Stimulated activated CD4-positive, alpha-beta T cell treated with anti-CD3 and anti-CD28 coated beads, Interleukin-4, amount 100 ng/mL, for 4 hours (primary cell): ENCODE measurements at places on chromosomes 3 and 15.

- DNase-seq = no peak
Observed at GRCh38 chr15:32641517-32642059, at the start of gene SCG5. Gene SCG5 (plus strand): TSS chr15:32641710. CDS start chr15:32643593, 1,883 bp downstream.

DNA sequence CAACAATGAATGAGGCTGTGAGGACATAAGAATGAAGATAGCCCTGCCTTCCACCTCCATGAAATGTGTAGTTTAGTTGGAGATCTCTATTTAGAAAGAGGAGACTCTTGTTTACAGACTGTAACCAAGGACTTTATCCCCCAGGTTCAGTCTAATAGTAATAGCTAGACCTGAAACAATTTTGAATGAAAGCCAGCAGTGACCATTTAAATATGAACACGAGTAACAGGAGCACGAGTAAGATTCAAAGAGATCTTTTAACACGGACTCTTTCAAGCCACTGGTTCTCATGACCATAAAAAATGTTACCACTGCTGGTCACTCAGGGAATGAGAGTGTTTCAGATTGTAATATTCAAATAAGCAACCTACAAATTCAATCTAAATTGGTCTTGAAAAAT is 123.1 kb downstream of the FMN1 start:
- no peak for DNase-seq

- no peak for DNase-seq
Observed at GRCh38 chr3:13343601-13344000, 76.5 kb downstream of the NUP210 start.

GRCh38 chr3:85758442-85758841 is 799.7 kb downstream of the CADM2 start:
- DNase-seq = no peak

DNA sequence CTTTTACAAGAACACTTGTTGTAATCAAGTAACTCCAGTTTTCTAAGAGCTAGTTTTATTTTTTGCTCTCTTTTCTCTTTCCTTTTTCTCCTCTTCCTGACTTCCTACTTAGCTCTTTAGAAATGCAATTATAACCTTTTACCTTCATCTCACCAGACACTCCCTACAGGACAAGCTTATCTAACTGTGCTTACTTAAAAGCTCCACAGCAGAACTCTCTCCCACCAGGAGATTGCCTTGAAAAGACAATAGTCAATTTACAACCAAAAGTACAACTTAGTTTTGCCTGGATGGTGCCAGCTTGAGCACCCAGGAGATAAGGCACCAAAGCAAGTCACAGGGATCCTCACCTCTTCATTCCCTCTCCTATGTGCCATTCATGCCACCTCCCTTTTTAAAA is 573.8 kb upstream of the LMCD1 start:
- no peak for DNase-seq

GRCh38 chr15:71784719-71785118 is 25.6 kb upstream of the NR2E3 start:
- DNase-seq = peak; percentile 10

DNA sequence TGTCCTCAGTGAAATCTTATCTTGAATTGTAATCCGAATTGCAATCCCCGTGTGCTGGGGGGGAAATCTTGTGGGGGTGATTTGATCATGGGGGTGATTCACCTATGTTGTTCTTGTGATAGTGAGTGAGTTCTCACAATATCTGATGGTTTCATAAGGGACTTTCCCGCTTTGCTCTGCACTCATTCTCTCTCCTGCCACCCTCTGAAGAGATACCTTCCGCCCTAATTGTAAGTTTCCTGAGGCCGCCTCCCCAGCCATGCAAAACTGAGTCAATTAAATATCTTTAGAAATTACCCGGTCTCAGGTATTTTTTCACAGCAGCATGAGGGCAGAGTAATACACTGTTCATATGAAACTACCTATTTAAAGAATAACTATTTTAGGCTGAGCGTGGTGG is 304.1 kb upstream of the EPHA6 start:
- no peak for DNase-seq

GRCh38 chr3:69724722-69725435 is 14.4 kb upstream of the MITF start:
- no peak for DNase-seq

GRCh38 chr3:124962403-124962940 is 27.9 kb upstream of the MUC13 start:
- DNase-seq = no peak

GRCh38 chr15:46126581-46126980 is 491.8 kb downstream of the SQOR start:
- no peak for DNase-seq

DNA sequence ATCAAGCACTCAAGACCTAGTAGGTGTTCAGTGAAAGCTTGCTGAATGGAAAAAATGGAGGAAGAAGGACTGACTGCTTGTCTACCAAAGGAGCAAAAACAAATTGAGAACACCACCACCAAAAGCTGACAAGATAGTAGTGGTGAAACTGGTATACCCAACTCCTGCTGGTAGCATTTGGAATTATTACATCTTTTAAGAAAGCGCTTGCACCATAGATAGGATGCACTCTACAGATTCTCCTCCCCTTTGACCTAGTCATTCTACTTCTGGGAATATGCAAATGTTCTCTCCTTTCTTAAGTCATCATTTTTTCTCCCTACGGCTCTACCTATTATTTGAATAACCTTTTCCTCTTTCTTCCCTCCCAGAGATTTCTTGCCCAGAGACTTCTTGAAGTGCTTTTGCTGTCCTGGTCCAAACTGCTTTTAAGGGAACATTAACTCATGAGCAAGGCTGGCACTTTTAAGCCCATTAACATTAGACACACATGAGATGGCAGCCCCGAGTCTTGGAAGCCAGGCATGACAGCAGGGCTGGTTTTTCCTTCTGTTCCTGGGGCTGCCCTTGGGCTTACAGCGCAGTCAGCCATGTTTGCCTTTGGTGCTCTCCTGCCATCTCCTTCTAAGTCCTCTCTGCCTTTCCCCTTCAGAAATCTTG is 75.0 kb upstream of the TLE3 start:
- no peak for DNase-seq

GRCh38 chr3:18575573-18575972 is 150.4 kb upstream of the SATB1 start:
- no peak for DNase-seq

DNA sequence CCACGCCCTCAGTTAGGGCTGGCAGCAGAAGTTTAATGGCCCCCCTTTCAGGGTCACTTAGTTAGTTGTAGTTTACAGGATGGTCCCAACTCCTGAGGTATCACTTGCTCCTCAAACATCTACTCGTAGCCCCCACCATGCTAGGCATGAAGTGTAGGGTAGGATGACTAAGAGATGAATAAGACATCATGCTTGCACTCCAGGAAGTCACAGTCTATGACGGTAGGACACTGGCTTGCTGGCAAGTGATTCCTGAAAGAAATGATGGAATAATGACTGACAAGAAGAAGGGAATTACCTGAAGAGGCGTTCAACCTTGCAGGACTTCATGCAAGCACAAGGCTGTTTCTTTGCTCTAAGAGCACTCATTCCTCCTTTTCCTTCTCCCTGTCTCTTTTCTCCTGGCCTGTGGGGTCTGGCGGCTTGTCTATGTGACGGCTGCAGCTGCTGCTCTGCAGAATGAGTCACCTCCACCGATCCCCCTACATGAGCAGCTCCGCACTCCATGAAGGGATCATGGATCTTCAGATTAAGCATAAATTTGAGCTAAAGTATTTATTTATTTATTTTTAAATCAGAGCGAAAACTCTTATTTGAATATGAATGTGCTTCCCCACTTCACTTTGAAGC is 82.9 kb upstream of the BOC start:
- DNase-seq = no peak

- no peak for DNase-seq
Observed at GRCh38 chr3:45644791-45645201, 44.4 kb upstream of the SACM1L start.

GRCh38 chr15:98835876-98836275 is 171.7 kb downstream of the PGPEP1L start:
- DNase-seq = no peak

DNA sequence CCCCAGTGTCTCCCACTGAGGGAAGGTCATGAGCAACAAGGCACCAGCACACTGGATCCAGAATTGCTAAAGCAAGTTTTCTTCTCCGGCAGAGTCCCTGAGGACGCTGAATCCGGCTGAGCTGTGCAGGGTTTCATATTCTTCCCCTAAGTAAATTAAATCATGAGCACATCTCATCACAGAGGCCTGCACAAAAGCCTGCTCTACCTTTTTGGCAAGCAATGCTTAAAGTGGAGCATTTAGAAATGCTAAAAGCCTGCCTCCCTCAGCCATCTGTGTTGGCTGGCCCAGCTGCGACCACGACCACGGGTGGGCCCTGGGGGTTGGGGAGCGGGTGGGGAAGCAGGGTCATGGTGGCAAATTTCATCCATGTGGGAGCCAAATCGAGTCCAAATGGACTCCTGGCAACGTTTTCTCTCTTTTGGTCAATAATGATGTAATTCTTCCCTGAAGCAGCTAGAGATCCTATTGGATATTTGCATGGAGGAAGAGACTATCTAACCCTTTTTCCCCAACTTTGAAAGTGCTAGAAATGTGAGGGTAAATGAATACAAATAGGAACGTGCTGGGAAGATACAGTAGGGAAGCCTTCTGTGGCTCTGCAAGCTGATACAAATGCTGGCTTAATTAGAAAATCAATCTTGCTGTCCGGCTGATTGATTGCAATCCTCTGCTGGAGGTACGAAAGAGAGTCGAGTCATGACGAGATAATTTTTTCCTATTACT is 532.8 kb upstream of the TBL1XR1 start:
- no peak for DNase-seq

GRCh38 chr3:27666272-27666671 is 55.9 kb downstream of the EOMES start:
- no peak for DNase-seq

- DNase-seq = no peak
Observed at GRCh38 chr15:61200626-61201025, 28.5 kb downstream of the RORA start.

DNA sequence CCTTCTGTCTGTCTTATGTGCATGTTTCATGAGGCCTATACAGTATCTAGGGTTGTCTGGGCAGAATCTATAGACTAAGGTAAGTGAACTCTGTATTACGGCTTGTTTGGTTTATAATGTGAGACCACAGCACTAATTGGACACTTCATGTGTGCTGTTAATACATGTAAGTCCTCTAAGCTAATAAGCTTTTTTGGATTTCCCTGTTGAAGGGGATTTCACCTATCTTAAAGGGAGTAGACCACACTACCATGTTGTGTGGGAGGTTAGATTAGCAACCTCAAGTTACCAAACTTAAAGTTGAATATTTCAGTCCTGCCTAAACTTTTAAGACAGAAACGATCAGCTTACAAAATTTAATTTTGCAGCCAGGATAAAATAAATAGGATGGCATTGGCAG is 189.8 kb upstream of the GOLIM4 start:
- no peak for DNase-seq

DNA sequence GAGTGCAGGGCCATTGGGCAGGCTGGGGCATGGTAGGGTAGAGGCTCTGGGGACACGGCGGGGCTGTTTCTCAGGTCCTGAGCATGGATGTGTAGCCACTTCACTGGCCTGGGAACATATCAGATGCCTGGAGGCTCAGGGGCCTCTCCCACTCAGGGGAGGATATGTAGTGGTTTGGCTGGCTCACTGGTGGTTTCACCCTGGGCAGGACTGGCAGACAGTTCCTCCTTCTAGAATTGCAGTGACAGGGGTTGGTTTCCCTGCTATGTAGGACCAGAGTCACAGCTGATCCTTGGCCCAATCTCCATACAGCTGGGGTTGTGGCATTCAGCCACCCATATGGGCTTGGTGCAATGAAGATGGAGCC is 4.8 kb upstream of the ARHGAP31 start:
- no peak for DNase-seq

DNA sequence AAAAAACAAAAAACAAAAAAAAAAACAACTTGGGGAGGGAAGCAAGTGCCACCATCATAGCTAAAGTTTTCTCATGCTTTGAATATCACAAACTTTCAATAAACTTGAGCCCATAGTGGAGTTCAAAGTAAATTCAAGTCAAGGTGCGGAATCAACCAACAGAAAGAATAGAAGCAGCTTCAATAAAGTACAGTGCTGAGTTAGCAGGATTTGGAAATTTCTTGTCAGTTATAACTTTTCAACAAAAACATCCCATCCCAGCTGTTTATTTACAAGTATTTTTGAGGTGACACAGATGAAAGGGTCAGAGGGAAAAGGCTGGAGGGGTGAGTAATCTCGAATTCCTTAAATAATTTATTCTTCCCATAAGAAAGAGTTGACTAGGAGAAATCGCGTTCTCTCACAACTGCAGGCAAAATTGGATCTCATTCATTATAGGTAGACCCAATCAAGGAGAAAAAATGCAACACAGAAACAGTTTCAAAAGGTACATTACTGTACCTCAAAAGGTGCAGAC is 477.4 kb upstream of the RASGRP1 start:
- no peak for DNase-seq

DNA sequence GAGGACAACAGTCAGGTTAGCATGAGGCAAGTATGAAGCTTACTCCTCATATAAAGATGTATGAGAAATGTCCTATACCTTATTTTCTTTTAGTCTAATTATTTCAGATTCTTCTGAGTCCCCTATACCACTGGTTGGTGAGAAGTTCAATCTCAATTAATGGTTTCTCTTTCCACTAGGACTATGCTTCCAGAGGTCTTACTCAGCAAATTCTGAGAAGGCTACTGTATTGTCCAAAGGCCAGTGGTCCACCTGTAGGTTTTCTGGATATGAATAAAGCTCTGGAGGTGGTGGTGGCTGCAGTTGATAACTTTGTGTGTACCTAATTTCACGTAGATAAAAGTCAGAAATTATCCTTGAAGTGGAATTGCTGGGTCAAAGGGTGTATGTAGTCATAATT is 149.4 kb downstream of the EPHB1 start:
- DNase-seq = no peak

DNA sequence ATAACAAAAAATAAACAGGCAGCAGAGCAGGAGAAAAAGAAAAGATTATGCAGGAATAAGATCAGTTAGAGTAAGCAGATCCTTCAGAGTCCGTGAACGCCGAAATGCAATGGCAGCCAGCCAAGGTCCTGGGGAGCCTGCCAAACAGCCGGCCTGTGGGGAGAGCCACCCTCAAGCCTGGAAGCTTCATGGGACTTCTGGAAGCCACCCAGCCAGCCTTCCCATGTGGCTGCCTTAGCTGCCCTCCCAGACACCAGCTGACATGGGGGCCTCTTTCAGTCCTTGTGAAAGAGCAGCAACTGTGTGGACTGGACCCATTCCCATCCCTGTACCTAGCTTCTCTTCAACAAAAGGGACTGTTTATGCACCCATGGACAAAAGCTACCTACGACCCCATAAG is 64.9 kb upstream of the RAD18 start:
- no peak for DNase-seq

GRCh38 chr3:55630280-55630920 is 143.3 kb upstream of the WNT5A start:
- DNase-seq = no peak

DNA sequence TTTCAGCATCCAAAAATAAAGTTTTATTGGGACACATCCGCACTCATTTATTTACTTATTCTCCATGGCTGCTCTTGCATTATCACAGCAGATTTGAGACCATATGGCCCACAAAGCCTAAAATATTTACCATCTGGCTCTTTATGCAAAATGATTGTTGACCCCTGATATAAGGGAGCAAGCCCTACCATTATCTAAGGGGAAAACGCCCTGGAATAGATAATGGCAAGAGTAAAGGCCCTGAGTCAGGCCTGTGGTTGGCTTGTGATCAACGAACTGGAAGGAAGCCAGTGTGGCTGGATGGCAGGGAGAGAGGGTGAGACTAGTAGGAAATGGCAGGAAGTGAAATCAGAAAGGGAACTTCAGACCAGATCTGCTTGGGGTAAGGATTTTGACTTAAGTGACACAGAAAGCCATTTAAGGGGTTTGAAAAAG is 24.6 kb upstream of the DMXL2 start:
- DNase-seq = no peak

GRCh38 chr3:16529264-16529663 is 15.8 kb upstream of the RFTN1 start:
- DNase-seq = no peak
